ENCODE measurements at places on chromosomes 3 and 15.

DNA sequence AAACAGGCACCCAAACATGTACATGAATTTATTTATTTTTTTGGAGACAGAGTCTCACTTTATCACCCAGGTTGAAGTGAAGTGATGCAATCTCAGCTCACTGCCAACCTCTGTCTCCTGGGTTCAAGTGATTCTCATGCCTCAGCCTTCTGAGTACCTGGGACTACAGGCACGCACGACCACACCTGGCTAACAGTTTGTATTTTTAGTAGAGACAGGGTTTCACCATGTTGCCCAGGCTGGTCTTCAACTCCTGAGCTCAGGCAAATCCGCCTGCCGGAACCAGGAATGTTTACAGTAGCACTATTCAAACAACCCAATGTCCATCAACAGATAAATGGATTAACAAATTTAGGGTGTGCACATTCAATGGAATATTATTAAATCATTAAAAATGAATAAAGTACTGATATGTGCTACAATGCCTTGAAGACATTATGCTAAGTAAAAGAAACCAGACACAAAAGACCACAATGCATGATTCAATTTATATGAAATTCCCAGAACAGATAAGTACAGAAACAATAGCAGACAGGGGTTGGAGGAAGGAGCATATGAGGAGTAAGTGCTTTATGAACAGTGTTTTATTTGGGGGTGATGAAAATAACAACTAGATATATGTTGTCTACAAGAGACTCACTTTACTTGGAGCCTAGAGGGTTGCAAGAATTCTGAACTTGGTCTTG is 1.3 kb downstream of the LEO1 start:
- no peak for DNase-seq

- DNase-seq = no peak
These were observed 27.5 kb downstream of the PCCB start for GRCh38 chr3:136277634-136278033.

DNA sequence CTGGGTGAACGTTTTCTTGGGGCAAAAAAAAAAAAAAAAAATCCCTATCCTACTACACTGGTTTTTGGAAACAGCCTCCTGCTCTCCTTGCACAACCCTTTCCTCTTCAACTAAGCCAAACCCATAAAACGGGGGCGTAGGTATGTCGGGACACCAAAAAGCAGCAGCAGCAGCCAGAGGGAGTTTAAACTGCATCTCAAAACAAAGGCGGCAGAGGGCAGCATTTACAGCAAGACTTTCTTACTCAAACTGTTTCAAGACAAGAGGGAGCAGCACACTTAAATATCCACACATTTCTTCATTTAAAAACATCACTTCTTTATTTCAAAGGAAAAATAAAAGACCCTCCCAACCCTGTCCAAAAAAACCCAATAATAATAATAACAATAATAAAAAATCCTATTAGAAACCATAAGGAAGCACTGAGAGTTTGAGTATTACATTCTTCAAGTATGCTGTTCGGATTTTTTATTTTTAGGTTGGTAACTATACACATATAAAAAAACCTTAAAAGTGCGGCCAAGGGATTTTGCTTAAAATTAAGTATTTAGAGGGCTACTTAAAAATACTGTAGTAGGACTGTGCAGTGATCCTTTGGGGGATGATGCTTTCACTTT is 43.9 kb upstream of the PLXND1 start:
- no peak for DNase-seq

GRCh38 chr3:36918050-36918449 is 26.8 kb downstream of the TRANK1 start:
- no peak for DNase-seq

- no peak for DNase-seq
These were observed 276.2 kb downstream of the FEZF2 start for GRCh38 chr3:62097121-62097520.

- no peak for DNase-seq
These were observed 170.7 kb upstream of the TP63 start for GRCh38 chr3:189460511-189460910.

GRCh38 chr3:195543500-195544229 is 540 bp upstream of the PPP1R2 start:
- DNase-seq = peak; percentile 81

- no peak for DNase-seq
These were observed 66.6 kb downstream of the GAP43 start for GRCh38 chr3:115689928-115690327.

DNA sequence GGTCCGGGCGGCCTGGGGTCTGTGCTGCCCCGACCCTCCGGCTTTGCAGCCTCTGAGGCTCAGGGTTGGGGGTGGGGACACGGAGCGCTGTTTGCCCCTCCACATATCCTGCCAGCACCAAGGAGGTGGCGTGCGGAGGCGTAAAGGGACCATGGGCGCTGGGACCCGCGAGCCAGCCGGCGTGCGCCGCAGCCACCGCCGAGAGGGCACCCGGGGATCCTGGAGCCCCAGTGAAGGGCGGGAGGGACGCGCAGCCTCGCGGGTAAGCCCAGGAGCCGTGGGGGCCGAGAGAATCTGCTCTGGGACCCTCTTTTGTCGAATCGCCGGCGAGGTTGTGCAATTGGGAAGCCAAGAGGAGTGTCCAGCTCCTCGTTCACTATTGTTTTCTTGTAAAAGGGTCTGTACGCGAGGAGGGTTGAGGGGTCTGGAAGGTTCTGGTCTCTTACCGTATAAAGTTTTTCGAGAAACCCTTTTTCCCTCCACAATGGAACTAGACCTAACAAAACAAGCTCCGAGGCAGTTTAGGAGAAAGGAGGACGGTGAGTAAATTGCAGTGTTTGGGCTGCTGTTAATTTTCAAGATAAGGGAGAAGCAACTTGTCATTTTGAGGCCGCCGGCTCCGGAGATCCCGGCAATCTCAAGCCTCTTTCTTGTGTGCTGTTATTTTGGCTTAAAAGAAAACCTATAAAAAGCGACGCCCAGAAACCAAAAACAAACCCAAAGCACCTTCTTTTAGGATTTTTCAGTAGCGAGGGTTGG is 29.9 kb upstream of the ST3GAL6 start:
- DNase-seq = peak; percentile 86

DNA sequence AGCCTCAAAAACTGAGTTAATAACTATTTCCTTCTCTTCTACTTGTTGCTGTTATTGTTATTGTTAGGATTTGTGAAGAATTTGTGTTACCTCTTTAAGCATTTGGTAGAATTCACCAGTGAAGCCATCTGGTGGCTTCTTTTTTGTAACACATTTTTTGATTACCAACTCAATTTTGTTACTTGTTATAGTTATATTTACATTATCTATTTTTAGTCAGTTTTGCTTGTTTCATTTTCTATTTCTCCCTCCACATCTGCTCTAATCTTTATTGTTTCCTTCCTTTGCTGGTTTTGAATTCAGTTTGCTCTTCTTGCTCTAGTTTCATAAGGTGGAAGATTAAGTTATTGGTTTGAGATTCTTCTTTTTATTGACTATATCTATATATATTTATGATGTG is 3.7 kb upstream of the SLC9C1 start:
- DNase-seq = no peak

DNA sequence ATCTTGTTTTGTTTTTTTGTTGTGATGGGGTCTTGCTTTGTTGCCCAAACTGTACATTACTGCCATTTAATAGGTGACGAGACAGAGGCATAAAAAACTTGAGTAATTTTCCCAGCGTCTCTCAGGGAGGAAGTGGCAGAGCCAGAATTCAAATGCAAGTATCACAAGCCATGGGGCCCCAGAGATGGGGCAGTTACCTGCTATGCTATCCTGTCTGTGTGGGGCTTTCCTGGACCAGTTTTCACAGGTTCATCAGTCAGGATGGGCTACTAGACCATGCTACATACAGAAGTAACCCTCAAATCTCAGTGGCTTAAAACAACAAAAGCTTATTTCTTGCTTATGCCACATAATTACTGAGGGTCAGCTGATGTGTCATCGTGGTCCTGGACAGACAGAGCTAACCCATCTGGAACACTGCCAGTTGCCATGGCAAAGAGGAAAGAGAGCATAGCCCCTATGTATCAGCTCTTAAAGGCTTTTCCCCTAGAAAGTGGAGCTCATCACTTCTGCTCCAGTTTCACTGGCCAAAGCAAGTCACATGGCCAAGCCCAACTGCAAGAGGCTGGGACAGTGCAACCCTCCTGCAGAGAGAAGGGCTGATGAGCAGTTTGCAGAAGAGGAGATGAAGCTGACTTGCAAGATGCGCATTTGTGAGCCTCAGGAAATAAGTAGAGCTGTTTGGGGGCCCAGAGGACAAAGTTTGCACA is 31.7 kb upstream of the SYNM start:
- no peak for DNase-seq

DNA sequence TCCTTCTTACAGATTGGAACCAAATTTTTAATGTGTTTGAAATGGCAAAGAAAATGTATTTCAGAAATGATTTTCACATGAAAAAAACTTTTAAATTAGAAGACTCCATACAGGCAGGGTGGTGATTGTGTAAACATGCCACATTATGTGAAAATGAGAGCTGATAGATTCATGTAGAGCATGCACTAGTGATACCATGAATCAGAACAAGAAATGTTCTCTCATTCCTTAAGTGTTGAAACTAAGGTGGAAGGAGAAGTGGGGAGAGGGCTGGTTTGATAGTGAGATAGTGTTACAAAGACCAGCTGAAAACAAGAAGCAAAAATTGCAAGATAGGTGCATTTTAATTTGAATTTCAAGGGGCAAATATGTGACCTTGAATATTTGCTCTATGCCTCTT is 100.3 kb downstream of the CCNL1 start:
- peak; percentile 57 for DNase-seq

DNA sequence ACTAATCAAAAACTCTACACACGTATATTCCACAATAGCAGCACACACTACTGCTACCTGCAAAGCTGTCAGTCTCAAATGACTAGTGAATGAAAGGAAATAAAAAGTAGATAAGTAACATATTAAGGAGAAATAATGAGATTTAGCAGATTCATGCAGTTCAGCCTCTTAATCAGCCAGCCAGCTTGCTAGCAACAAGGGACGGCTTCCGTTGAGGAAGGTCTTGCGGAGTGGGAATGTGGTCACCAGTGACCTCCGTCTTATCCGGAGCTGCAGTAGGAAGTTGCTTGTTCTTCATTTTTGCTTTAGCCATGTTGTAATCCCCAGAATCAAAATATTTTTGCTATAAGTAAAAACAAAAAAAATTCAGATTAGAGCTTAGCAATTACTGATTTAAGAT is 17.1 kb downstream of the ARPP19 start:
- no peak for DNase-seq

GRCh38 chr3:95449841-95450240 is 1364.6 kb upstream of the EPHA6 start:
- no peak for DNase-seq

DNA sequence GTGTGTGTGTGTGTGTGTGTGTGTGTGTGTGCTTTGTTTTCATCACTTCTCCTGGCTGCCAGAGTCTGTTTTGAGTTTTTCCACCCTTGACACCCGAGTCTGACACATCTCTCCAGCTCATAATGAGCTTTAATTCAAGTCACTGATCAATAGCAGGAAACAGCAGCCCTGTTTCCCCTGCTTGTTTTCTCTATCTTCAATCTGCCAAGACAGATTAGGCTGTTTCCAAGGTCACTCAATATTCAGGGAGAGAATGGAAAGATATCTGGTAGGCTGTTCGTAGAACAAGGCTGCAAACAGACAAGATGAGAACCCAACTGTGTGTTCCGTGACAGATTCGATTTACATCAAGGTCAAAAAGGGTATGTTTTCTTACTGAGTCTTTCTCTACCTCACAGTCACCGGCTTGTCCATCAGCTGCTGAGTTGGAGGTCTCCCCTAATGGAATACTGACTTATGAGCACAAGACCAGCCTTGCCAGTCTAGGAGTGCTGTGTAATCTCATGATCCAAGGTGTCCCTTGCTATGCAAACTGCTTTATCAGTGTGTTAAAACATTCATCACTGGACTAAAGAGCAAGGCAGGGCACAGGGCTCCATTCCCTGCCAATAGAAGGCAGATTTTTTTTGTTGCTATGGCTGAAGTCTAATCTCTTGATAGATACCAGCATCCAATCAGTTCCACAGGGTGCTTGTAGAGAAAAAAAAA is 187.9 kb upstream of the LMCD1 start:
- no peak for DNase-seq

DNA sequence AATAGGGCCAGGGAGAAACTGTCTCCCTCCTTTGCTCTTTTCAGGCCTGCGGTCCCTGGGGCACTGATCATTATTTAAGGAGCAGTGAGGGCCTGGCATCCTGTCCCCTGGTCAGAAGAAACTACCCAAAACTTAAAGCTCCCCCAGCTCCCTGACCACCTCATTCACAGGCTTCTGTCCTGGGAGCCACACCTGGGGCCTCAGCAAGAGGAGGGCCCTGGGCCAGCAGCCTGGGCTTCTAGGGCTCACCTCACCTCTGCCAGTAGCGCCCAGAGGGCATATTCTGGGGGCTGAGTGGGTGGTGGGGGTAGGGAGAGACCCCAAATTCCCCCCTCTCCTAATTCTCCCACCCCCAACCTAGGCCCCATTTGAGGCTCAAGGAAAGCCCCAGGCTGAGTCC is 4.7 kb upstream of the GRM2 start:
- no peak for DNase-seq

GRCh38 chr3:155202626-155203025 is 90.9 kb downstream of the STRIT1 start:
- DNase-seq = no peak

- no peak for DNase-seq
These were observed 49.2 kb upstream of the RAD18 start for GRCh38 chr3:9012521-9012920.

DNA sequence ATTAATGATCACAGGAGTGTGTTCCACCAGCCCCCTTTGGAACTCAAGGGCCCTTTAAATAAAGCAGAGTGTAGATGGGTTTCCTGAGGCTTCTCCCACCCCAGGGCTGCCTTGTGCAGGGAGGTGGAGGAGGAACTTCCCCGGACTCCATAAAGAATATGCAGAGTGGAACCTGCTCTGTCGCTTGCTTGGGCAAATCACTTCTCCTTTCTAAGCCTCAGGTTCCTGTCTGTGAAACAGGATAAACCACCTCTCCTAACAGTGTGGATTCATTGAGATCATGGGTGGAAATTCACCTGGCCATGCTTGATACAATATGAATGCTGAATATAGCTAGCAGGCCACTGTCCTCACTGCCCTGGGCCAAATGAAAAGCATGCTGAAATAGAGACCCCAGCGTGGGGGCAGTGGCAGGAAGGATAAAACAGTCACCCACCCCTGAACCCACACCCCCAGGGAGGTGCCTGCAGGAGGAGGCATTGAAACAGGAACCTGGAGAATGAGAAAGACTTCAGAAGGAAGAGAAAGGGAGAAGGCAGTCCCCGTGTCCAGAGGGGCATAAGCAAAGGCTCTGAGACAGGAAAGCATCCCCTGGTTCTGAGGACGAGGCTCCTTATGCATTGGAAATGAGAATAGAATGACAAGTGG is 41.1 kb upstream of the CHRNB4 start:
- peak; percentile 29 for DNase-seq

Data from osteoblast (primary cell).